ENCODE measurements at places on chromosomes 7 and 10.

- DNase-seq, result no peak
Measured at GRCh38 chr7:135692055-135692454, 29.7 kb downstream of the STMP1 start.

DNA sequence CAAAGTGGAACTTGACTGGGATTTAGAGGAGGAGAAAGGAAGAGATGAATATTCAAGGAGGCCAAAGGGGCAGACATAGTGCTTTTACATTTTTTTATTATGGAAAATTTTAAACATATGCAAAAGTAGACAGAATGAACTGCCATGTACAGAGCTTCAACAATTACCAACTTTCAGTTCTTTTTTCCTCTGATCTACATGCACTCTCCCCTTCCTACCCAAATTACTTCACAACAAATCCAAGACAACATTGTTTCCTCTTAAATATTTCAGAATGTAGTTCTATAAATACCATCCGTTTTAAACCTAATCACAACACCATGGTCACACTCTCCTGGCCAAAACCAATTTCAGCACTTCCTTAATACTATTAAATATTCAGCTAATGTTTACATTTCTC, 83.5 kb upstream of the FZD1 start:
- DNase-seq, result no peak

DNA sequence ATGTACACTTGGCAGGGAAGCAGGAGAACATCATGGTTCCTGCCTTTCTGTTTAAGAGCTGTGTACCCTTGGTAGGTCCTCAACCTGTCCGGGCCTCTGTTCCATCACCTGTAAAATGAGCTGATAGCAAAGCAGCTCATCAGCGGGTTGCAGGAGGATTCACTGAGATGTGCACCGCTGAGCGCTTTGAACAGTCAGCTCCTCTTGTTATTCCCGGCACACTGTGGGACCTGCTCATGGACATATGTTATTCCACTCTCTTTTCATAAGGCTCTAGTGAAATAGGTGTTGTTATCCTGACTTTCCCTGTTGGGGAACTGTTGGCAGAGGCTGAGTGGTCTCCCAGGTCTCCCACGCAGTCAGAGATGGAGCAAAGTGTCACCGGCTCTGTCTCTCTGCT, 497.5 kb upstream of the ZMIZ1 start:
- DNase-seq, result no peak

- no peak for DNase-seq
Measured at GRCh38 chr7:22751341-22751740, 24.3 kb downstream of the IL6 start.

DNA sequence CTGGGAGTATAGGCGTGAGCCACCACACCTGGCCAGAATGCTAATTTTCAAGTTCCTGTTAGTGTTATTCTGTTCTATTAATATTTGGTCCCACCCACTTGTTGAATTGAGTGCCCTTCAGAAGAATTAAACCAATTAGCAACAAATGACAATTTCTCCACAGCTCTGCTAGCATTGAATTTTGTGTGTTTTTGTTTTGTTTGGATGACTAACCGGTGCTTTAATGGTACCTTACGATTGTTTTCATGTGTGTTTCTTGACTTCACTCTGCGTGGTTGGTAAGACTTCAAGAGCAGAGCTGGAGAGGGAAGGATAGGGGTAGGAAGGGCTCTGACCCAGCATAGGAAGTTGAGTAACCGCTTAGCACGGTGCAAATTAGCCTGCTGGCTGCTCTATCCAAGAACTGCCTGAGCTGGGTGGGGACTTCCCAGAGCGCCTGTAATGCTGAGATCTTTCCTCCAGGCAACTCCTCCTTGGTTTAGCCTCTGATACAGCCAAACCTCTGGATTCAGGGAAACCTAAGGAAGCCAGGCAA, 4.6 kb downstream of the ARPC1B start:
- DNase-seq, result no peak

DNA sequence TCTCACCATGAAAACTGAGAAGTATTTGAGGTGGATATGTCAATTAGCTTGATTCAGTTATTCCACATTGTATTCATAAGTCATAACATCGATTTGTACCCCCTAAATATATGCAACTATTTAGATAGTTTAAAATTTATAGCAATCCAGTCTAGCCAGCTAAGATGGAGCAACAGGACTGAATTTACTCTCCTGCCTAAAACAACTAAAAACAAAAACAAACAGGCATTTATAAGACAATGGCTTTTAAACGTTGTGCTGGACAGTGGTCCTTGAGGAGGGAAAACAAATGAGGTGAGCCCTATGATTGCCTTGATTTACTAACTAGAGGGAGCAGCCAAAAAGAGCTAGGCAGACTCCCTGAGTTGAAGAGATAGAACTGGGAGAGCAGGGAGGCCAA, 814 bp upstream of the GPAM start:
- DNase-seq, result no peak

DNA sequence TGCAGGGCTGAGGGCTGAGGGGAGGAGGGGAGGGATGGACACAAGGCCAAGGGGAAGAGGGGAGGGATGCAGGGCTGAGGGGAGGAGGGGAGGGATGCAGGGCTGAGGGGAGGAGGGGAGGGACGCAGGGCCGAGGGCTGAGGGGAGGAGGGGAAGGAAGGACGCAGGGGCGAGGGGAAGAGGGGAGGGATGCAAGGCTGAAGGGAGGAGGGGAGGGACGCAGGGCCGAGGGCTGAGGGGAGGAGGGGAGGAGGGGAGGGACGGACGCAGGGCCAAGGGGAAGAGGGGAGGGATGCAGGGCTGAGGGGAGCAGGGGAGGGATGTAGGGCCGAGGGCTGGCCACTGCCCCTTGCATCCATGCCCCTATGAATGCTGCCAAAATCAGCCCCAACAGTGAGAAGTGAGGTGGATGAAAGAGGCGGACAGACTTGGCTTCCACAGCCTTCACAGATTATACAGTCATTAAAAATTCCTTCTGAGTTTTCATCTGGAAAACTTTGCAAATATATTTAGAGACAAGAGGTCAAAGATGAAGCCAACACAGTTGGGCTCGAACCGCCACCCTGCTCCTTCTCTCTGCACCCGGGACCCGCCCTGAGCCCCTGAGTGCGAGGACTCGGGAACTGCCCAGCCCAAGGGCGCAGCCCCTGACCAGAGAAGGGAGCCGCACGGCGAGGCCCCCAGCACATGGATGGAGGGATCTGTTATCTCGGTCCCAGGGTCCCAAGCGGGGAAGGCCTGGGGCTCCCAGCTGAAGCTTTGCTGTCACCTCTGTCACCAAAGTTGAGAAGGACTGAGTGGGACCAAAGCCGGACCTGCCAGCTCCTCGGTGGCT, 65.8 kb downstream of the DIP2C start:
- no peak for DNase-seq

DNA sequence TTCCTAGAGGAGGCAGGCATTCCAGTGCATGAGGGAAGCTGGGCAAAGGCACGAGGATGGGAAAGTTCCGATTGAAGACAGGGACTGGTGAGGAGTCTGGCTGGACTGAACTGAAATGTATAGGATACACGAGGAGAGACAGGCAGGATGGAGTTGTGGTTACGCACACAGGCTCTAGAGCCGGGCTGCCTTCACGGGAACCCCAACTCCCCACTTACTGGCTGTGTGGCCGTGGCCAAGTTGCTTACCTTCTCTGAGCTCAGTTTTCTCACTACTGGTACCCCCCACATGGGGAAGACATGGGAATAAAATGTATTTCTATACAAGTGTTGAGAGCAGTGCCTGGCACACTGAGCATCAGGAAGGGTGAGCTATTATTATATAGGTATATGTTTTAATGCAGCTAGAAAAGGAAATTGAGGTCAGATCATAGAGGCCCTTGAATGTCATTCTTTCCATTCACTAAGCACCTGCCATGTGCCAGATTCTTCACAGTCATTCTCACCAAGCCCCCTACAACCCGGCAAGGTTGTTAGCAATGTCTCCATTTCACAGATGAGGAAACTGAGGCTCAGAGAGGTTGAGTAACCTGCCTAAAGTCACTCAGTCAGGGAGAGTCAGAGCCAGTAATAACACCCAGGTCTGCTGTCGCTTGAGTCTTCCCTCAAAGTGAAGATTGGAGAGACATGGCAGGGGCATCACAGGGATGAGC, 9.7 kb downstream of the CHST3 start:
- no peak for DNase-seq

- no peak for DNase-seq
Measured at GRCh38 chr7:46133072-46133471, 212.0 kb upstream of the IGFBP3 start.

DNA sequence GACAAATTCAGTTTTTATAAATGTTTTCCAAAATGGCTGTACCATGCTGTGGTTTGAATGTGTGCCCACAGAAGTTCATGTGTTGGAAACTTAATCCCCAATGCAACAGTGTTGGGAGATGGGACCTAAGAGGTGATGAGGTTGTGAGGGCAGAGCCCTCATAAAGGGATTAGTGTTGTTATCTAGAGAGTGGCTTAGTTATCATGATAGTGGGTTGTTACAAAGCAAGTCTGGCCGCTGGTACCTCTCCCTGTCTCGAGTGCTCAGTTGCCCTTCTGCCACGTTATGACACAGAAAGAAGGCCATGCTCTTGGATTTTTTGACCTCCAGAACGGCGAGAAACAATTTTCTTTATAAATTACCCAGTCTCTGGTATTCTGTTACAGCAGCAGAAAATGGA, 119.0 kb downstream of the BTAF1 start:
- DNase-seq, result no peak

GRCh38 chr10:14184841-14185315, 145.8 kb downstream of the FRMD4A start:
- DNase-seq, result no peak
